Tibial nerve (tissue), 4 donors: ENCODE measurements at places on chromosomes 12 and 14. TPM values are rescaled to one million over a fixed set of nuclear protein-coding genes. Genes with fewer than 3 reads are reported as not detected.

MYH7 gene
- not detected for total RNA-seq

PTPN21 gene
- 25.6 TPM for total RNA-seq

FLRT2 gene
- total RNA-seq, result 58.6 TPM

NKX2-1 gene
- not detected for total RNA-seq

MTERF2 gene
- 17.5 TPM for total RNA-seq
